Heart right ventricle (tissue), 16 donors: ENCODE measurements at places on chromosomes 4 and X.

GRCh38 chr4:99149426-99150019, 5.4 kb upstream of the ADH4 start:
- no peak for DNase-seq

GRCh38 chr4:169988252-169988651, 37.9 kb downstream of the MFAP3L start:
- no peak for DNase-seq

DNA sequence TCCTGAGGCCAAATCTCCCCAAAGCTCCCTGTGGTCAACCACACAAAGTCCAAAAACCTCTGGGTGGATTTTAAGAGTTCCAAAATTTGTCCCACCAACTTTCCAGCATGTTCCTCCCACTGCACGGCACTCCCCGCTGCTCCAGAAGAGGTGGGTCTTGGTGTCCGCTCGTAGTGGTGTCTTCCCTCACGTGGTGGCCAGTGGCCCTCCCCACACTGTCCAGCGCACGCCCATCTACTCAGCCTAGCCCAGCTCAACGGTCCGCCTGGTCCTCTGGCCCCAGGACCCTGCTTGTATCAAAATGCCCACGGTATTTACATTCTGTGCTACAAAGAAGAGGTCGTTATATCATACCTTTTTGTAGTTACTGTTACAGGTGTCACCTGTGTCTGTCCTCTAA, 83.5 kb downstream of the NSUN7 start:
- DNase-seq = no peak

- DNase-seq = no peak
Observed at GRCh38 chr4:86934147-86934770, 552 bp upstream of the AFF1 start.

GRCh38 chrX:153884136-153884535, 1.8 kb downstream of the L1CAM start:
- DNase-seq = no peak

DNA sequence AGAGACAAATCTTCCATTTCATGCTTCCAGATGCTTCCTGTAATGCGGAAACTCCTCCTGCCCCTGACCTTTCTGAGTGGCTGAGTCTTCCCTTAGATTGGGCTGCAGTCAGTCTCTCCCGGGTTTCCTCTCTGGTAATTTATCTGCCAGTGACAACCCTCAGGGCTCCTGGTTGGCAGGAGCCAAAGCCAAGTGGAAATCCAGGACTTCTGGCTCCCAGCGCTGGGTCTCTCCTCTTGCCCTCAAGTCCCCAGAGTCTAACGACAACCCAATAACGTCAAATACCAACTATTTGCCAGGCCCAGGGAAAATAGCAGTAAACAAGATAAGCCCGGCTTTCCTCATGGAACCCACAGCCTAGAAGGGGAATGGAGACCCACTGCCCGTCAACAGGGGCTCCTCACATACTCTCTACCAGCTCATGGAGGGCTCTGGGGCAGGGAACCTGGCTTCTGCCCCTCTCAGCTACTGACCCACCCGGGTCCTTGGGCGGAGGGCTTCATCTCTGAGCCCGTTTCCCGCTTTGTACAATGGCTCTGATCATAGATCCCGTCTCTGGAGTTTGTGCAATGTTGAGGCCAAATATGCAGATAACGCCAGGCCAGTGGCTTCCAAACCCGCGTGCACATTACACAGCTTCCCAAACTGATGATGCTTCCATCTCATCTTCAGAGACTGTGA, 1.1 kb upstream of the TBC1D14 start:
- no peak for DNase-seq

DNA sequence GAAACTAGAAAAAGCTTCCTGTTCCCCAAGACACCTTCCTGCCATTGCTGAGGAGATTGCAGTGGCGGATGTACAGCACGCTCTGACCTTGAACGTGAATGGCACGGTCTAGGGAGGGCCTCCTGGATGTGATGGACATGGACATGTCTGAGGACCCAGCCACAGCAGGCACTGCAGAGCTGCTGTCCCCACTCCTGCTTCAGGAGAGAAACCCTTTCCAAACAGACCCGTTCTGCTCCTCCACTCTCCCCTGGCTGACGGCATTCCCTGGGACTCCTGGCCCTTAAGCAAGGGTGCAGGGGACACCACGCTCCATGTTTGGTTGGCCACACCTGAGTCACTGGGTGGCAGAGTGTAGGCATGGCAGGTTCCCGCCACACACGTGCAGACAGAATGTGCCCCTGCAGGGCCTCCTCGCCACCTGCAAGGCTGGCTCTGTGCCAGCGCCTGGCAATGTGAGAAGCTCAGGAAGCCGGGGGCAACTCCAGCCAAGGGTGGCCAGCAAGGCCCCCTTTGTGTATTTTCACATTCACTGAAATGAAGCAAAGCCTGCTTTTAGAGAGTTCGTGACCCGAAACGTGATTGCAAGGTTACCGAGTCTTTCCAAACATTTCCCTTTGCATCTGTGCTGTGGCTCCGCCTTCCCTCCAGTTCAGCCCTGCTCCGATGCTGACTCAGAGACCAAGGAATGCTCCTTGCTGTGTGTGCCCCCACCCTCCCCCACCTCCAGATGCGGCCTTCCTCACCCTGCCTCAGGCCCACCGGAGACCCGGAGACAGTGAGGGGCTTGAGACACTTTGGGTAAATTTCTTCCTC, 46.1 kb downstream of the HTRA3 start:
- DNase-seq = no peak

DNA sequence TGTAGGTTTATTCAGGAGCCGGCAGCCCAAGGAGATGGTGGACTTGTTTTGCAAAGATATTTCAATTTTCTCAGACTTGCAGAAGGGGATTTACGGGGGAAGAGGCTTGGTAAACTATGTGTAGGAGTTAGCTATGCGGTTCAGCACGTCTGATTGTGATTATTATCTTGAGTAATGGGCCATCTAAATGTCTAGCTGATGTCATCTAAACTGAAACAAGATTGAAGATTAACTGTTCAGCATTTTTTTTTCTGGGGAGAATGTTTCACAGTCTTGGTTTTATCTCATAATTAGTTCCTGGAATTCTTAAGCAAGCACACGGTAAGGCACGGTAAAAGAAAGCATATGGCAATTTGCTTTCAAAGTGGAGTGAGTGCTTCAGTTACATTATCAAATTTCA, 207.3 kb upstream of the CXorf51B start:
- DNase-seq = no peak
